ENCODE measurements at places on chromosomes 6 and 20.

- DNase-seq = no peak
Observed at GRCh38 chr6:98056955-98057354, 773.9 kb upstream of the MMS22L start.

DNA sequence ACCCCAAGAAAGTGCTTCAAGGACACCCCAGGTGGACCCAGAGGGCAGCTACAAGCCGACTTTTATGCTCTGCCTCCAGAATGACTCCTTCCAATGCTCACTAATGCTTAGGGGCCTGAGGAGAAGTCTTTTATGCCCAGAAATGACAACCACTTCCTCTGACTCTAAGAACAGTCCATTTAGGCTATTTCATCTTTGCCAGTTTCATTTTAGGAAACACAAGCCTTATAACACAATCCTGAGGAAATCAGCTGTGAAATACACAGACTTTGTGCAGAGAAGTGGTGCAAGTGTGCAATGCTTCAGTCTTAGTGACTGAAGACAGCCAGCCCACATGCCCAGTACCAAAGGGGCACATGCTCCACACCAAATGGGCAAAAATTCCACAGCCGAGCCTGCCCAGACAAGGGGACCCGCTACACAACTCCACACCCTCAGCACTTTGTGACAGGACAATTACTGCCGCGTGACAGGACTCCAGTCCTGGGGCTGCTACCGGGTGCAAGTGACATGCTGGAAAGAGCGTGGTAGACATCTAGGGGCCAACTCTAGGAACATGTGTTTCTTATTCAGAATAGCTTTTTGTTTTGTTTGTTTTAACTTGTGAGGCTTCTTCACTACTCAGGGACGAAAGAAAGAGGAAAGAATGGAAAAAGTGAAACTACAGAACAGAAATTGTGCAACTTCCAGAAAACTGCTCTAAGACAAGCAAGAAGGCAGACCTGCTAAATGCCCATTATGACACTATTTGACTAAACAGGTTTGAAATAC lies 28.2 kb upstream of the PLAGL1 start:
- DNase-seq = peak; percentile 6

DNA sequence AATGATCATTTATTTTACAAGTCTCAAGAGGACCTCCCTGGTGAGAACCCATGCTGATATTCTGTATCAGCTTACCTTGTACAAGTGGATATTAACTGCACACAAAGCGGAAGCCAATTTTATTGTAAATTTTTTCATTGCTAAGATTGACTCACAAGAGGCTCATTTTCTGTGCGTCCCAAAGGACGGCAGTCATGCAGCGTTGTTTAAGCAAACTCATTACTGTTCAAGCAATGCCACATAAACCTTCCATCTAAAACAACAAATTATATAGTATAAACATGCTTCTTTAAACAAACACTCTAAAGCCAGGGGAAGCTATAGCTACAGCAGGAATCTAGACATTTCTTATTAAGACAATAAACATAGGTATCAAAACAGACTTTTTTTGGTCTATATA lies 575.3 kb downstream of the FRK start:
- no peak for DNase-seq

DNA sequence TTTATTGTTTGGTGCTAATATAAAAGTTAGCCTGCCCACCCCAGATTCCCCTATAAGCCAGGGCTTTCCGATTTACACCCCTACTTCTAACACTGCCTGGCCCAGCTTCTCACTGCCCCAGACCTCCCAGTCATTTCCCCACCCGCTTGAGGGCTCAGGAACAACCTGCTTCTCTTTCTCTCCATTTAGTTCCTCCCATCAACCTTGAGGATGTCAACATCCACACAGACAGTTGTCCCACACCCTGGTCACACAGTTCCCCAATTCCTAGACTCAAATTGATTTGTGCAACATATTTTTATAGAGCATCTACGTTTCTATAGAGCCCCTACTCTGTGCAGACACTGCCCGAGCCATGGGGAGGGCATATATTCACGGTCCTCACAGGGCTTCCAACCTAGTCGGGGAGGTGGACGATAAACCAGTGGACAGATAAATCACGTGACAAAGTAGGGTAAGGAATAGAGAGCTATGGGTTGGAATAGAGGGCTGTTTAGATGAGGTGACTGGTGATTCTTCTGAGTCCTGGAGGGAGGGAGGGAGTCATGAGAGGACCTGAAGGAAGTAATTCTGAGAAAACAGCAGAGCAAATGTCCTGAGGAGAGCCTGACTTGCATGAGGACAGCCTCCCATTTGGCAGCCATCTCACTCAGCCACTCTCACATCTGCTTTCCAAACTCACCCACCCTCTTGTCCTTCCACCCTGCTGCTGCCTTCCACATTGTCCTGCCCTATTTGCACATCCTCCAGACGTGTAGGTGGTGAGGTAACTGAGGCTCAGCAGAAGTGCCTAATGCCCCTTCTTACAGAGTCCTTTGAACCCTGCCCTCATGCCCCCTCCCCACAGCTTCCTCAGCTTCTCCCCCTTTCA lies 6.3 kb downstream of the GABRR2 start:
- no peak for DNase-seq

GRCh38 chr6:27630727-27631608 lies 158.1 kb upstream of the ZNF184 start:
- DNase-seq = peak; percentile 74

GRCh38 chr20:8587251-8587650 lies 455.2 kb downstream of the PLCB1 start:
- DNase-seq = no peak

DNA sequence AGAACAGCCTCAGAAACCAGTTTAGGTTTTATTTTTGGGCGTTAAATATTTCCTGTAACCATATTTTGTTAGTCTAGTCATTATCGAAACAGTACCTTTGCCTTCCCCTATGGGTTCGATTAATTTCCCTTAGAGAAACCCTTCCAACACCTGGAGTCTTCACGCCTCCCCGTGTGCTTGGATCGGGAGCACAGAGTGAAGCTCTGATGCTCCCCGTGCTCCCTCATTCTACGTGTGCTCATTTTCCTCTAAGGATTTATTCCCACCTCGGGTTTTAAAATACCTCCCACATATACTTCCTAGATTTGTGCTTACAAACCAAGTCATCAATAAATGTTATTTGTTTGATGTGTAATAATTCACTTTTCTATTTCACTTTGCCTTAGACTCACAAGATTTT lies 142.4 kb downstream of the TTLL2 start:
- no peak for DNase-seq

- DNase-seq = no peak
Observed at GRCh38 chr6:90118069-90118468, 178.6 kb downstream of the BACH2 start.

DNA sequence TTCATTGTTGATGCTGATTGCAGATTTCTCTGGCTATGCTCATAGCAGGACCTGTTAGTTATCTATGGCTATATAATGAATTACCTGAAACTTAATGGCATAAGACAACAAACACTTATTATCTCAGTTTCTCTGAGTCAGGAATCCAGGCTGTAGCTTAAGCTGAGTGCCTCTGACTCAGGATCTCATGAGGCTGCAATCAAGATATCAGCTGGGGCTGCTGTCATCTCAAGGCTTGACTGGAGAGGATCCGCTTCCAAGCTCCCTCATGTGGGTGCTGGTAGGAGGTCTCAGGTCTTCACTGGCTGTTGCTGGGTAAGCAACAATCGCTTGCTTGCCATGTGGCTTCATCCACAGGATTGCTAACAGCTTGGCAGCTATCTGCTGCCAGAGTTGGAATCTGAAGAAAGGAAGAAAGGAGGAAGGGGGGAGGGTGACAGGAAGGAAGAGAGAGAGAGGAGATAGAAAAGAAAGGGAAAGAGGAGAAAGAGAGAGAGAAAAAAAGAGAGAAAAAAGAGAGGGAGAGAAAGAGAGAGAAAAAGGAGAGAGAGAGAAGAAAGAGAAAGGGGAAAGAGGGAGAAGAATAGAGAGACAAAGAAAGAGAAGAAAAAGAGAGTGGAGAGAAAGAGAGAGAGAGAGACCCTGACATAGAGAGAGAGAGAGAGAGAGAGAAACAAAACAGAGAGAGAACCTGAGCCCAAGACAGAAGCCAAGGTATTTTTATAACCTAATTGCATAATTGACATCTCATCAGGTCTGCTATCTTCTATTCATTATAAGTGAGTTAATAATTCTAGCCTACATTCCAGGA lies 579.0 kb upstream of the BTBD3 start:
- peak; percentile 75 for DNase-seq

Data from epithelial cell of esophagus (primary cell).